ENCODE measurements at places on chromosomes 4 and X.

- DNase-seq = no peak
These were observed 147.0 kb downstream of the AFAP1 start for GRCh38 chr4:7792616-7793015.

GRCh38 chr4:147740176-147740575, 8.3 kb downstream of the ARHGAP10 start:
- no peak for DNase-seq

DNA sequence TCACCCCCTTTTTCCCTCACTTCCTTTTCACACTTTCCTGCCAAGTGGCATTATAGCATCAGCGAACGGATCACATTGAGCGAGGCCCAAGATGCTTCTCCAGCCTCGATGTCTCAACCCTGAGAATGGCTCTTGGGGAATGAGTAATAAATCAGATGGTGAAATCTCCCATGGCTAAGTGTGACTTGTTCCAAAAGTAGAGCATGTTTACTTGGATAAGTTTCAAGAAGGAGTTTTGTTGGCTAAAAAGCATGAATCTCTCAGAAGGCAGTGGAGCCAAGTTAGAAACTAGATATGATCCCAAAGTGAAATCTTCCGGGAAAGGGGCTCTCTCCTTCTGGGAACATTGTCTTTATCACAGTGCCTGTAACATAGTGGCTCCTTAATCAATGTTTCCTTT, 316.3 kb downstream of the CAMK2D start:
- DNase-seq = no peak

DNA sequence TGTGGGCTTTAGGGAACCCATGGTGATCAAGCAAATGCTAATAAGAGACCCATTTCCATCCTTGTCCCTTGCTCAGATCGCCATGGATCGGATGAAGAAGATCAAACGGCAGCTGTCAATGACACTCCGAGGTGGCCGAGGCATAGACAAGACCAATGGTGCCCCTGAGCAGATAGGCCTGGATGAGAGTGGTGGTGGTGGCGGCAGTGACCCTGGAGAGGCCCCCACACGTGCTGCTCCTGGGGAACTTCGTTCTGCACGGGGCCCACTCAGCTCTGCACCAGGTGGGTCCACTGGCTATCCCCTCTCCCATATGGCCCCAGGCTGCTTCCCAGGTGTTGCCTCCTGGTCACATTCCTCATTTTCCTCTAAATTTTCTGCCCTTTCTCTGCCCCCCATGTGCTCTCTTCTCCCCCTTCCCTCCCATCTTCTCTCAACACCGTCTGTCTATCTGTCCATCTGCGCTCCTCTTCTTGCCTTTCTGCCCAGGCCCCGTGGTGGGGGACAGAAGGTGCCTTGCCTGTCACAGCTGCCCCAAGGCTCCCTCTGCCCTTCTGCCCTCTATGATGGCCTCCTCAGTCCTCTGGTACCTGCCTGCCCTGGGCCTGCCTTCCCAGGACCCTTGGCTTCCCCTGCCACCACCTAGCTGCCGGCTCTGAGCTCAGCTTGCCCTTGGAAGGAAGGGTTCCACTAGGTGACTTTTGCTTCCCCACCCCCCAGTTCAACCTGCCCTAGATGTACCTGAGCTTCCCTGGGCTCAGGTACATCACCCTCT, 5.2 kb downstream of the CDK16 start:
- DNase-seq = no peak

GRCh38 chr4:94349193-94349592, 6.6 kb upstream of the HPGDS start:
- DNase-seq = no peak

DNA sequence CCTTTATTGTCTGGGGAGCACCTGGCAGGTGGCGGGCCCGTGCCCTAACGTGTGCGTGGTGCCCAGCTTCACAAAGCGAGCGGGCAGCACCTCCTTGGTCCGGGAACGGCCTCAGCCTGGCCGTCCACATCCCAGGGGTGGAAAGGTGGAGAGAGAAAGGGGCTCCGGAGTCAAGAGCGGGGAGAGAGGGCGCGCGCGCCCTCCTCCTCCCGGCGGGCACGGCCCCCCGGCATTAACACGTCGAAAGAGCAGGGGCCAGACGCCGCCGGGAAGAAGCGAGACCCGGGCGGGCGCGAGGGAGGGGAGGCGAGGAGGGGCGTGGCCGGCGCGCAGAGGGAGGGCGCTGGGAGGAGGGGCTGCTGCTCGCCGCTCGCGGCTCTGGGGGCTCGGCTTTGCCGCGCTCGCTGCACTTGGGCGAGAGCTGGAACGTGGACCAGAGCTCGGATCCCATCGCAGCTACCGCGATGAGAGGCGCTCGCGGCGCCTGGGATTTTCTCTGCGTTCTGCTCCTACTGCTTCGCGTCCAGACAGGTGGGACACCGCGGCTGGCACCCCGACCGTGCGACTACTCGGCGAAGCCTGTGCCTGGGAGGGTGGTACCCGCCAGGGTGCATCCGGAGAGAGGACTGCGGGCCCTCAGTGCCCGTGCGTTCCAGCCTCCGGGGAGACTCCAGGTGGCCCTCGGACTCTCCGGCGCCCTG, at the start of gene KIT:
KIT (plus strand) TSS at position 407 of the 701 bp plus-strand sequence; CDS start at position 465, 58 bp downstream.
- DNase-seq = no peak

GRCh38 chr4:36385951-36386571, 104.6 kb downstream of the DTHD1 start:
- DNase-seq = no peak

GRCh38 chr4:184889666-184890335, 64.0 kb upstream of the ACSL1 start:
- DNase-seq = no peak

GRCh38 chr4:174521800-174522182, 497 bp downstream of the HPGD start:
- no peak for DNase-seq

DNA sequence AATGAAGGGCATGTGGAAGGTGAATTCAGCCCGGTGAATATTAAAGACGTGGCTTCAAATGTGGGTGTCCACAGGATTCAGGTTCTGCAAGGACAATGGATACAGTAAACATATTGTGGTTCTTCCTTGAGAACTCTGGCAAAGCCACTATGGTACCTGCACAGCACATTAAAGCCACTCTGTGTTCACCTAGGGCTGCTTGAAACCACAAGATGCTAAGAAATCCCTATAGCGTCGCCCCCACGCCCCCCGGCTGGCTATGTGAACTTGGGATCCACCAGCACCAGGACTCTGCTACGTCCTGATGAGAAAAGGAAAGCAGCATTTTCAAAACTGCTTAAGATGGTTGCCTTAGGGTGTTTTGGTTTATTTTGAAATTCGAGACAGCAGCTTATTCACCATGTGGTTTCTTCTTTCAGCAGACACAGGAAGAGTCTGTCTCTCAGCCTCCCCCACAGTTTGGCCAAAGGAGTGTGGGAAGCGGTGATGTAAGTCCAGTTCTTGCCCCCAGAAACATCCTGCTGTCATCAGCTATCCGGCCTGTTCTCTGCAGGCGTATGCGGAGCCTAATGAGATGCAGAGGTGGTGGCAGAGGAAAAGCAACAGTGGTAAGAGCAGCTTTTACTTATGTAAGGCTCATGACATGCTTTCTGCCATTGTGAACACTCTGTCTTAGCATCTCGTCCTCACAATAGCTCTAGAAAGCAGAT, 111.5 kb downstream of the AFAP1 start:
- peak; percentile 51 for DNase-seq

DNA sequence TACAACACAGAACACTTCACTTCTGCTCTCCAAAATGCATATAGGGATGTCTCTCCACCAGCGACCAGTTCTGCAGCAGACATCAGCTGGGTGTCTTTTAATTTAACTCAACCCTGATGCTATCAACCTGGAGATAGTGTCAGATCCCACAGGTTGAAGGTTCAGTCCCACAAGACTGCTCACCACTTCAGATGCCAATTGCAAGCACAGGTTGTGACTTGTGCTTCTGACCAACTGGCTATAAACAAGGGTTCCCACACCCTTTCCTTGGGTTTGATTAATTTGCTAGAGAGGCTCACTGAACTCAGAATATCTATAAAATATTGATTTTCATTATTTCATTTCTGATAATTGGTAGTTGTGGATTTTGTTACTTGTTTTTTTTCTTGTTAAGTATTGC, 177.4 kb upstream of the HS3ST1 start:
- no peak for DNase-seq

DNA sequence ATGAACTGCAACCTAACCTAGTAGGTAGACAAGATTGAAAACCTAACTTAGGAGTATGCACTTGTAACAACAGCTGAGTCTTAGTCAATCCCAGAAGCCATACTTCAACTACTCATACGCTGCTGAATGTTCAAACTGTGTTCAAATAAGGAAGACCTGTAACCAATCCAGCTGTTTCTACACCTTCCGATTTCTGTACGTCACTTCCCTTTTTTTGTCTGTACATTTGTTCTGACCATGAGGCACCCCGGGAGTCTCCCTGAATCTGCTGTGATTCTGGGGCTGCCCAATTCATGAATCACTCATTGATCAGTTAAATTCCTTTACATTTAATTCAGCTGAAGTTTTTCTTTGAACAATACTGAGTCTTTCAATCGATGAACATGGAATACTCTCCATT, 89.5 kb downstream of the BMP3 start:
- DNase-seq = no peak

All from stimulated activated CD8-positive, alpha-beta memory T cell treated with anti-CD3 and anti-CD28 coated beads, Interleukin-4, amount 100 ng/mL, for 4 hours (primary cell).